ENCODE measurements at places on chromosomes 12 and 14.

GRCh38 chr12:95976416-95976832 is 19.7 kb downstream of the HAL start:
- no peak for DNase-seq

GRCh38 chr14:25394791-25395391 is 344.9 kb upstream of the STXBP6 start:
- no peak for DNase-seq

DNA sequence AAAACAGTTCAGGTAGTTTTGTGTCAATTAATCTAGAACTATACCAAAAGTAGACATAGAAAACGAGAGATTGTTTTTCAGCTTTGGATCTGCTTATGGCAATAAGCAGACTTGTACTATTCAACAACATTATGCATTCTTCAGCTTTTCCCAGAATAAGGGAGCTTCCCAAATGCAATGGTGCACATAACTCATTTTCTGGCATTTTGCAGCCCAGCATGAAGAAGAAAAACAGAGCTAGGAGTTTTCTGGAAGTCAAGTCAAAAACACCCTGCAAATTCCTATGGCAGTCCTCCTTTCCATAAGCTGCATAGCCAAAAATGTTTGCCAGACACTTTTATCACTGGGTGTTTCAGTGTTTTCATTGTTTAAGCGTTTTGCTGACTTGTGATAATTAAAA is 314.7 kb downstream of the NAV3 start:
- no peak for DNase-seq

GRCh38 chr14:105028251-105028927 is 7.5 kb upstream of the CDCA4 start:
- peak; percentile 62 for DNase-seq

DNA sequence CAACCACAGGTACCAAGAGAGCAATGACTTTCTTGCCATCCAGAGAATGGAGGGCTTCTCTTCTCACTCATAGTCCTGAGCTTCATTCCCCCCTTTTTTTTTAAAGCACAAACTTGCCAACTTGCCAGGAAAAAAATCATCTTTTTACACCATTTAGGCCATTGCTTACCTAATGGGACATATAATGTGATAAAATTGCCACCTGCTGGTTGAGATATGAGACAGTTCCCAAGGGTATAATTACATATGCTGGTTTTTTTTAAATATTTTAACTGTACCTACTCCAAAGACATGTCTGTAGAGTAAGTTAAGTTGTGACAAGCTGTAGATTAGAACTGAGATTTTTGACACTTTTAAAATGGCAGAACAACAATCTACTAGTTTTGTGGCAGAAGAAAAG is 519.1 kb upstream of the SEL1L start:
- no peak for DNase-seq

GRCh38 chr12:110284597-110284996 is 3.5 kb downstream of the ATP2A2 start:
- no peak for DNase-seq

DNA sequence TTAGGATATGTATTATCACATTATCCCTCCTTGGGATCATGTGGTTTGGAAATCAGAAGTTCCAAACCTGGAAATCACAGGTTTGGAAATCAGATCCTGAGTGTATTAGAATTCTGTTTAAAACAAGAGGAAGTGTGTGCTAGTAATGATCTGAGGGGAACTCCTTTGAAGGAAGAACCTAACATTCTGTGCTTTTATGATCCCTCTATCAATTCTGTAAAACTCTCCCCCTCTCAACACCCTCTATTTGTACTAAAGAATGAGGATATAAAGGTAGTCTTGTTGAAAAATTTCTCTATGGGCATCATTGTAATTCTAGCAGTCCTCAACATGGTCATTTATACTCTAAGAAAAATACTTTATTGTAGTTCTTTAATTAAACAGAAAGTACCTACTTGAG is 97.4 kb downstream of the SRGAP1 start:
- DNase-seq: no peak

DNA sequence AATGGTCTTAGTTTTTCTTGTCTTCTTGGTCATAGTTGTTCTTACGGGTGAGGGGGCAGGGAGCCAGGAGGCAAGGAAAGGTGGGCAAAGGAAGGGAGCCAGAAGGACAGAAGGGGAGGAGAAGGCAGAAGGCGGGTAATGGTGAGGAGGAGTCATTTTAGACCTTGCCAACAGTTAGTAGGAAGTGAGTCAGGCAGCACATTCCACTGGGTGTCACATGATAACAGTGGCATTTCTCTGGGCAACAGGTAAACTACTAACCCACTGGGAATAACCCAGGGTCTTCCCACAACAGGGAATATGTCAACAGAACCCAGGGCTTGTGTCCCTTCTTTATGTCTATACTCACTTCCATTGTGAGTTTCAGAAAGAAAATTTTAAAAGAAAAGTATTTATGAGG is 127.6 kb downstream of the SLC8A3 start:
- DNase-seq: peak; percentile 13

DNA sequence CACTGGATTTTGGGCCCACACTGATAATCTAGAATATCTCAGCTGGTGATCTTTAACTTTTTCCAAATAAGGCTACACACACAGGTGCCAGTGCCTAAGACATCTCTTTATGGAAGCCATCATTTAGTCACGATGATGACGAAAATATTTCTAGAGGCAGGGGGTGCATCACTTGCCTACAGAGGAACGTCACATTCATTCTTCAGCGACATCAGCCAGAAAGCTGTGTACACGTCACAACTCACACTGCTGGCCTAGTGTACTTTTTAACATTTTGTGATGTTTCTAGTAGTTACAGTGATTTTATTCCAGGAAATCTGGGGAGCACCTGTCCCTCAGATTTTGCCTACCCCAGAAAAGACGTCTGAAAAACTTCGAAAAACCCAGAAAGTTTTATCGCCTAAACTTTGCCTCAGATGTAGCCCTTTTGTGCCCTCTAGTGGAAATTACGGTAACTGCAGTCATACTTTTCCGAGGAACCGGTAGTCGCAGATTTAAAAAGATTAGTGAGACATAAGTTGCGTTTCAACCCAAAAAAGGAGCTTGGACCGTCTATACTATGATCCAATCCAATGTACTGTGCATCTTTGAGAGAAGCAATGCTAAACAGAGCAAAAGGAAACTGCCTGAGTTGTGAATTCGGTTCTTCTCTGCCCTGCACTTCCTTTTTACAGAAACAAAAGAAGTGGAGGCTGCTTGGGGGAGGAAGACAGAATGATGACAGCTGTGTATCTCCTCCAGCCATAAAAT is 64.3 kb upstream of the STON2 start:
- peak; percentile 24 for DNase-seq

DNA sequence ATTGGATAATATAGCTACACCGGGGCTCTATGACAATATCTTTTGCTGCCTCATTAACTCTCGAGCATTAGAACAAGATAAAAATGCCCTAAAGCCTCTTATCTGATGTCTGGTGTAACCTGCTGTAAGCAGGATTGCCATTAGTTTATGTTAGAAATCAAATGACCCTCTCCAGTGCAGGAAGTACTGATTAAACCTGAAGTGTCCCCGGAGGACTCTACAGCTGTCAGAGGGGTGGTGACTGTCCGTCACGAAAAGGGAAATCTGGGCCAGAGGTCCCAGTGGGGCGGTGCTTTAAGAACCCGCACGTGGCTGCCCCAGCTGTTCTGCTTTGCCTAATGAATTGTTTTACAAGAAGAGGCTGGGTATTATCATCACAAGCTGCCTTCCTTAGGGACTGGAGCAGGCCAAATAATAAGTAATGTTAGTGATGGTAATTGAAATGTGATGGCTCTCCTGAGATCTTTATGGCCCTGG is 55.7 kb downstream of the LIN52 start:
- DNase-seq: peak; percentile 17

GRCh38 chr14:72617391-72618031 is 276.4 kb downstream of the DPF3 start:
- DNase-seq: no peak

- DNase-seq: no peak
Observed at GRCh38 chr12:94434171-94434570, 25.5 kb downstream of the CEP83 start.

DNA sequence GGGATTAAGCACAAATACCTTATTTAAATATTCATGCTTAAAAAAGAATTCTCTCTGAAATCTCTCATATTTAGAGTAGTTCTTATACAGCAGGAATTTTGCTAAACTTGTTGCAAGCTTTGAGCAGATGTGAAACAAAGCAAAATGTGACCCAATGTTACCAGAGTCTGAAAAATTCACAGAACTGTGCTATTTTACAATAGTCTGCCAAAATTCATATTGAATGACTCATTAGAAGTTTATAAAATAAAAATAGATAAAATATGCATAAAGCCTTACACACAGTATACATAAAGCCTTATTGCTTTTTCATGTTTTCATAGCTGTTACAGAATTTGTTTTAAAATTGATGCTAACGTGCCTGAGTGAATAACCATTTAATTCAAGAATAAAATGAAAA is 17.8 kb upstream of the RHOJ start:
- DNase-seq: no peak

GRCh38 chr14:67050896-67051295 is 138.3 kb upstream of the GARIN2 start:
- no peak for DNase-seq

GRCh38 chr14:61183196-61183885 is 97.8 kb downstream of the TMEM30B start:
- peak; percentile 40 for DNase-seq

DNA sequence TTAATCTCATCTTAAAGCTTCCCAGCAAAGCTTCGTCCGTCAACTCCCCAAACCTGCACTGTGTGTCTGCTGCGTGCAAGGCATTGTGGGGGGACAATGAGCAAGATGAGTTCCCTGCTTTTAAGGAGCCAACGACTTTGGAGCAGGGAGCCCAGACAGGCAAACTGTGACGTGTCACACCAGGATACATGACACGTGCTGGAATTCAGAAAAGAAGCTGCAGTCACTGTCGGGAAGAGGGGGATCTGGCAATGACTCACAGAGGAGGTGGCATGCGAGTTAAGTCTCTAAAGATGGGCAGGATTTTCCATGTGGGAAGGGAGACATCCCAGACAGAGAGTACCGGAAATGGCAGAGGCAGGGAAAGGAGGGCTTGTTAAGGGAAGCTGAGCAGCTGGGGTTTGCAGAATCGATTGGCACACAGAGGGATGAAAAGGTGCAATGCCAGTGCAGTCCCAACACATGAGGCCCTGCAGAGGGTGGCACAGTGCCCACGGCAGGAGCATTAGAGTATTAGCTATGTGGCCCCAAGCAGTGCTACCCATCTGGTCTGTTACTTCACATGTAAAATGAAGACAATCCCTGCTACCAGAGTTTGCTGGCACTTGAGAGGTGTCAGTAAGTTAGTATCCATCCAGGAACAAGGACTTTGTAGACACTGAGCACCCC is 52.9 kb downstream of the SETD3 start:
- no peak for DNase-seq

DNA sequence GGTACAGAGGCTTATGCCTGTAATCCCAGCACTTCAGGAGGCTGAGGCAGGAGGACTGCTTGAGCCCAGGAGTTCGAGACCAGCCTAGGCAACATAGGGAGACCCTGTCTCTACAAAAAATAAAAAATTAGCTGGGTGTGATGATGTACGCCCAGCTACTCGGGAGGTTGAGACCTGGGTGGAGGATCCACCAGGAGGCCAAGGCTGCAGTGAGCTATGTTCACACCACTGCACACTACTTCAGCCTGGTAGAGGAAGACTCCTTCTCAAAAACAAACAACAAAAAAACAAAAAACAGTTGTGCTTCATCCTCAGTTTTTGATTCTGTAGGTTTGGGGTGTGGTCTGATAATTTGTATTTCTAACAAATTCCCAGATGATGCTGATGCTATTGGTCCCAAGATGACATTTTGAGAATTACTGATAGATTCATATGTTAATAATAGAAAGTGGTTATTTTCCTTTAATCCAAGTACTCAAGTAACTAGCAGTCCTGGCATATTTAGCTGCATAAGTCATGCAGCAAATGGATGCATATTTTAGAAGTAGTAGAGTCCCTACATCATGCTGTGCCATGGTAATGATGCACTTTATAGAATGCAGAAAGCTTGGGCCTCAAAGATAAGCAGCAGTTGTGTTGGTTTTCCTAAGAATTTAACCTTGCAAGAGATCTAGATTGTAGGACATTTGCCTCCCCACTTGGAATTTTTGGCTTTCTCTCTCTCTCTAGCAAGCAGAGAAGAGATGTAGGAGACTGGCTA is 76.1 kb upstream of the PAWR start:
- no peak for DNase-seq

- no peak for DNase-seq
Observed at GRCh38 chr12:49912345-49913255, 8.9 kb upstream of the FAIM2 start.

- DNase-seq: peak; percentile 34
Observed at GRCh38 chr14:60349663-60350365, 100.8 kb downstream of the PPM1A start.

DNA sequence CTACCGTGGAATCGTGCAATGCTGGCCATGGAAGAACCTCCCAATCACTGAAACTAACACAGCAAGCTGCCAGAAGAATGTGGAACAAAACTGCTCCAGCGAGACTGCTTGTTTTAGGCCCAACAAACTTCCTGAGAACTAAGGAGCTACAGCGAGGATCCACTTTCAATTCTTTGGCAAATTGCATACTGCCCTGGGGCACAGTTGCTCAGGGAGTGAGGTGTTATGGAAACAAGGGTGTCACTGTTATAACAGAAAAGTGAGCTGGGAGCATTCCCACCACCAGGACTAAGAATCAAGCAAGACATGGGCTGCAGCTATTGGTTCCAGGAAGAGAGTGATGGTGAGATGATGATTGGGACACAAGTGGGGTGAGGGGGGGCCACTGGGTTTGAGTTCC is 1606.1 kb upstream of the FLRT2 start:
- peak; percentile 13 for DNase-seq

- DNase-seq: peak; percentile 26
Observed at GRCh38 chr14:76848879-76849278, 22.7 kb downstream of the LRRC74A start.

DNA sequence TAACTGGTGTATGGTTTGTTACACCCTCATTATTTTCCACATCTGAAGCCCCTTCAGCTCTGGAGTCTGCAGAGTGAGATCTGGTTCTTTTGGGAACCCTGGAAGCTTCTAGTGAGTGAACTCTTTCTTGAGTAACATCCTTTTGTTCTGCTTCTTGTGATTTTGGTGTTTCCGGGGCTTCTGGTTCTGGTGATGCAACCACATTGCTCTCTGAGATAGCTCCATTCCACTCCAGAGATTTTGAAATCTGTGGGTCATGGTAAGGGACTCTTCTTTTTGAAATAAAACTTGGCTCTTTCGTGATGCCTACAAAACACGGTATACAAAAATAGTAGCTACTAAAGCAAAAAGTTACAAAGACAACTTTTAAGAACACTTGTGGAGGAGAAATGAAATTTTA is 5.4 kb downstream of the MDM1 start:
- no peak for DNase-seq

DNA sequence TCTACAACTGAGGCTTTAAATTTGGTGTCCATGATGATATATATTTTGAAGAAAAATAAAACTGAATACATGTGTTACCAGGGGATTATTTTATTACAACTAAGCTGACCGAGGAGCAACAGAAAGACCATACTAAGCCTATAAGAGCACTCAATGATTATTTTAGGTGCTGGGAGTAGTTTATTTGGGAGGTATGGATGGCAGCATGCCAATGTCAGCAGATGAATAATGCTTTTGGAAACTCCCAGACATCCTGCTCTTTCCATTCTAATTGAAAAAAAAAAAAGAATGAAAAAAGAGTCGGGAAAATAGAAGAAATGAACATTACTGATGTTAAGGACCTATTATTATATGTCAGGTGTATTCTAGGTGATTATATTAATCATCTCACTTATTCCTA is 441.2 kb downstream of the BTG1 start:
- no peak for DNase-seq
